ENCODE measurements at places on chromosomes 13 and 19.

GRCh38 chr19:5927441-5927821 lies 13.4 kb downstream of the CAPS start:
- DNase-seq = no peak

- no peak for DNase-seq
Measured at GRCh38 chr19:3443840-3444694, 36.3 kb downstream of the SMIM24 start.

GRCh38 chr13:27504868-27505194 lies 54.5 kb upstream of the MTIF3 start:
- DNase-seq = peak; percentile 86

DNA sequence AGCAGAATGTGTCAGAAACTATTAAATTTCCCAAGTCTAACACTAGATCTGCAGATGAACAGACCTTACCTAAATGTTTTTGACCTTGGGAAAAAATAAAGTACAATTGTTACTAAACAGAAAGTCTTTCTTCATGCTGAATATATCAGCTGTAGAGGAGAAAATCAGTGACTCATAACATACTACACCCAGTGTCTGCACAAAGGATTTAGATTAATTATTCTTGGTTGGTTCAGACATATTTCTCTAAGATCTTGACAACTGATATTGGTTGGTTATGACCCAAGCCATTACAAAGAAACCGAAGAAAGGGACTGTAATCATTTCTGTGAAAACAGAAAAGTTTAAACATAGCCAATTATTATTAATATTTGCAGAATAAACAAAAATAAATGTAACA lies 225.1 kb downstream of the HS6ST3 start:
- DNase-seq = no peak

GRCh38 chr19:40601134-40601974 lies at the start of gene LTBP4:
LTBP4 (plus strand) TSS chr19:40601369; CDS start chr19:40601388, 19 bp downstream.
- DNase-seq = no peak

DNA sequence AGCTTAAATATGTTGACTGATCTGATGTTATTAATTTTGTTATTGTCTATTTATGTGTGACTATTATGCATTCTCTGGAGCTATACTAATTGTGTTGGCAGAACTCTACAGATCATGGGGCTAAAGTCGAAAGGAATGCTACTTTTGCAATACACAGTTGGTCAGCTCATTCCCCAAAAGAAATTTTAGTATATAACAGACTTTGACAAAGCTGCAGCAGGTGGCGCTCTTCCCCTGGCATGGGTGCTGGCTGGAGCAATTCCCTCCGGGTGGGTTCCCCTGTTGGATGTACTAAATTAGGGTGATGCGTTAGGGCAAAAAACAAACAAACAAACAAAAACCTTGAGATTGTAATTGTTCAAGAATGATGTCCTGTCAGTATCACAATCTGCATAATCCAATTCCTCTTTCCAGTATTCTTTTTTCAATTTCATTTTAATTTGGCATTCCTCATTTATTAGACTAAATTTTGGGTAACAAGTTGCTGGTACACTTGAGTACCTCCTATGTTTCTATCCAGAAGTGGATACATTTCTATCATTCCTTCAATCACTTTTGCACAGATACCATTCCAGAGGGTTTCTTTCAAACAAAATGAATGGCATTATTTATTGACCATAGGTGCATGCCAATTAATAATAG lies 322.8 kb upstream of the EDNRB start:
- DNase-seq = peak; percentile 53

DNA sequence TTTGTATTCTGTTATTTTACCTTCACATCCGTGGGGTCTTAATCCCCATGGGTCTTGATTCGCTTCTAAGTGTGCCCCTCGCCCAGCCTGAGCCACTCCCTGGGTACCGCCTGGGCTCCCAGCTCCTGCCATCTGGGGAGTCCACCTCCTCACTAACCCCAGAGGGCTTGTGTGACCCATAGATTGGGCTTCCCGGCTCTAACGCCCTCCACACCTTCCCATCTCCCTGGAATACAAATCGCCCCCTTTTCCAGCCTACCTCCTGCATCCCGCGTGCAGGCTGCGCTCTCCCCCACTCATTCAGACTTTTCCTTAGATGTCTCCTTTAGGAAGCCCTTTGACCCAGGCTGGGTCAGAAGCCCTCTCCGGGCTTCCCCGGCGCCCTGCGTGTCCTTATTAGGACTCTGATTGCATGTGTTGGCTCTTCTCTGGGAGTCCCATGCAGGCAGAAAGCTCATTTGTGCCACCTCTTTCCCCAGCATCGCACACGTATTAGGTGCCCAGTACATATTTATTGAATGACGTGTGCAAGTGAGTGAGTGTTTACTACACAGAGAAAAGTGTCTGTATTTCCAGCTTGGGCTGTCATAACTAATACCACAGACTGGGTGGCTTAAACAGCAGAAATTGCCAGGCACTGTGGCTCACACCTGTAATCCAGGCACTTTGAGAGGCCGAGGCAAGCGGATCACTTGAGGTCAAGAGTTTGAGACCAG lies 757 bp downstream of the CCDC124 start:
- no peak for DNase-seq

- no peak for DNase-seq
Measured at GRCh38 chr19:58579473-58580142, 6.5 kb upstream of the MZF1 start.

DNA sequence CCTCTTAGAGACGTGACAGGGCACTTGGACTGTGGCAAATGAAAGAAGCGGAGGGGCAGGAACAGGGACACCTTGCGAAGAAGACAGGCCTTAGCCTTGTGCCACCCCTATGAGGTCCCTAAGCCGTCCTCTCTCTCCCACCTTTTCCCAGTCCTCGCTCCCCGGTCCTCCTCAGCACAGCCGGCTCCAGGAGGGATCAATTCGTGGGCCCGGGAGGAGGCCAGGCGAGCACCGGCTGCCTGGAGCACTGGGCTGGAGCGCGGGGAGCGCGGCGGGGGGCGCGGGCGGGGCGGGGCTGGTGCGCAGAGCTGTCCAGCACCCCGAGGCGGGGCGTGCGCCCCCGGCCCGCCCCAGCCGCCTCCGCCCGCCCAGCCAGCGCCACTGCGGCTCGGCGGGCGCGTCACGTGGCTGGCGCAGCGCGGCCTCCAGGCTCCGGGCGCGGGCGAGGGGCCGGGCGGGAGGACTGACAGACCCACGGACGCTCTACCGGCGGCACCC lies at the start of gene LRP3:
Gene LRP3 (plus strand): TSS at position 466 of the 498 bp plus-strand sequence. CDS start 456 bp downstream, outside the sequence.
- no peak for DNase-seq

DNA sequence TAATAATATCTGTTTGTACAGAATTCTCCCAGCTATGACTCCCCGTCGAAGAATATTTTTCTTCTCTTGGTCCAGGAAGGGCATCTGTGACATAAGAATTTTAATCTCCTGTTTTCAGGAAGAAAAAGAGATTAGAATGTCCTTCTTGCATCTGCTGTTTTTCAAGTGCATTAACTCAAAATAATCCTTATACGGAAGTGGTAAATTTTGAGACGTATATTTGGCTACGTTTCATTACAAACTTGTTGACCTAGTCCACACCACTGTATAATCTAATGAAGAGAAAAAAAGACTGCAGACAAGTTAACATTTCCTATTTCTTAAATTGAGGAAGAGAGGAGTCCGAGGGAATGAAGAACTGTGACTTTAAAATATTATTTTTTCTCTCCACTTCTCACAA lies 959.9 kb downstream of the DIAPH3 start:
- DNase-seq = no peak

DNA sequence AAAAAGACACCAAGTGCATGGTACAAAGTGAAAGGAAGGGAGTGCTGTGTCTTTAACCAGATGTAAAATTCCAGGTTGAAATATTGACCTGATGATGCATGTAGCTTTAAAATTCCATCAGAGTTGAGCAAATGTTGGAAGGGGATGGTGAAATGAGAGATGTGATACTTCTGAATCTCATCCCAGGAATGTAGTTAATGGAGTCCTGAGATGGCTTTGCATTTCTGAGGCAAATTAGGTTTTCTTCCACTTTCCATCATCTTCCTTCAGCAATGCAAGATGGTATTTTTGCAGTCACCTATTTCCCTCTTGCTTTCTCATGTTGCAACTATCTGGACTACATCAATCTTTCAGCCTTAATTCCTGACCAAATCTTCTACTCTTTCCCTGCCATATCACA lies 194.1 kb upstream of the MIR17HG start:
- DNase-seq = no peak

DNA sequence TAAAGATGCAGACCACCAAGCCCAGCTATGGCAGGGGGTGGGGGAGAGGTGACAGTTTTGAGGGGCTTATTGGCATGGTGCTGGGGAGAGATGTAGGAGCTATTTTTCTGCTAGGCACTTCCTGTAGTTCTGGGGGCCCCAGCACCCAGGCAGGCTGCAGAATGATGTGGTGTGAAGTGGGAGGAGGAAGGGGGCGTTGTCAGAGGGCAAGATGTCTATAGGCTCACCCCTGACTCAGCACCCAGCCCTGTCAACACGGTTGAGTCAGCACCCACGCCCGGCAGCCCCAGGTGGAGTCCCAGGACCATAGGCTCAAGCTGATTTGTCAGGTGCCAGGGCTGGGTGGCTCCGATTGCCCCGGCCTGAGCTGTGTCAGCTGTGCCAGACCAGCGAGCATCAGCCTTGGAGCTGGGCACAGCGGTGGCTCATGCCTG lies 5.8 kb downstream of the KLF2 start:
- DNase-seq = no peak

DNA sequence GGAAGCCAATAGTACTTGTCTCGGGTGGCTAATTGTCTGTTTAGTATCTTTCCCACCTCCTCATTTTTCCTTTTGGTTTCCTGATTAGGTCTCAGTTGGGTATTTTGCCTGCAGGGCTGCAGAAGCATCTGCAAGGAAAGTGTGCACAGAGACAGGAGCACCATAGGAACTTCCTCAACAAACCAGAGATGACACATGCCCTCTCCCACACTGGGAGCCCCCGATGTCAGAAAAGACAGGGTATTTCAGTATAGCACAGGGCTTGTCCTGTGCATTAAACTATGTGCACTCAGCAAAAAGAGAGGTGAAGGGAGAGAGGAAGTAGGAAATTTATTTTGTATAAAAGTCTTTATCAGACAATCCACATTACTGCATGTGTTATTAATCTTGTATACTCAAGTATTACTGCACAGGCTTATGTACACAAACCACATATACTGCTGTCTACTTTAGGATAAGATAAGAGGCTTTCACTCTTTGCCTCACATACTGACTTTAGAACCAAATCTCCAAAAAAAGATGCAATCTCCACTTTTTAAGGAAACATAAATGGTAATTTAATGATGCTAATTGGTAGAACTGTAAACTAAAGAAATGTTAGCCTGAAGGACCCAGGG lies 501.0 kb downstream of the FOXO1 start:
- DNase-seq = peak; percentile 75

DNA sequence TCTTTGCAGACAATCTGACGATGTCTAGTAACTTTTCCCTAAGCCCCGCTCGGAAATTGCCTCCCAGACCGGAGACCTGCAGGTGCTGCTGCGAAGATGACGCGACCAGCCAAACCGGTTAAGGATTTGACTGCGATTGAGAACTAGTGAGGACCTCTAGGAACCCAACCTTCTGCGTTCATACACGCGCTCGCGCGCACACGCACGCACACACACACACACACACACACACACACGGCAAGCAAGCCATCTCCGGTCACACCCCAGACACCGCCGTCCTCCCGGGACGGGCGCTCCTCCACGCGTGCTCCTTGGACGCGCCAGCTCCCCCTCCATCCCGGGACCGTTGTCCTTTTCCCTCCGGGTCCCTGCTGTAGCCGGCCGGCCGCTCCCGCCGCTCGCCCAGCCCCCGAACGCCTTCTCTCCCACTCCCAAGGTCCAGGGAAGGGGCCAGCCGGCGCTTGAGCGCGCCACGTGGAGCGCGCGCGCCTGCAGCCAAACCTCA lies 1.2 kb downstream of the TBC1D4 start:
- DNase-seq = peak; percentile 81

GRCh38 chr19:18014197-18014596 lies 6.2 kb downstream of the ARRDC2 start:
- no peak for DNase-seq

DNA sequence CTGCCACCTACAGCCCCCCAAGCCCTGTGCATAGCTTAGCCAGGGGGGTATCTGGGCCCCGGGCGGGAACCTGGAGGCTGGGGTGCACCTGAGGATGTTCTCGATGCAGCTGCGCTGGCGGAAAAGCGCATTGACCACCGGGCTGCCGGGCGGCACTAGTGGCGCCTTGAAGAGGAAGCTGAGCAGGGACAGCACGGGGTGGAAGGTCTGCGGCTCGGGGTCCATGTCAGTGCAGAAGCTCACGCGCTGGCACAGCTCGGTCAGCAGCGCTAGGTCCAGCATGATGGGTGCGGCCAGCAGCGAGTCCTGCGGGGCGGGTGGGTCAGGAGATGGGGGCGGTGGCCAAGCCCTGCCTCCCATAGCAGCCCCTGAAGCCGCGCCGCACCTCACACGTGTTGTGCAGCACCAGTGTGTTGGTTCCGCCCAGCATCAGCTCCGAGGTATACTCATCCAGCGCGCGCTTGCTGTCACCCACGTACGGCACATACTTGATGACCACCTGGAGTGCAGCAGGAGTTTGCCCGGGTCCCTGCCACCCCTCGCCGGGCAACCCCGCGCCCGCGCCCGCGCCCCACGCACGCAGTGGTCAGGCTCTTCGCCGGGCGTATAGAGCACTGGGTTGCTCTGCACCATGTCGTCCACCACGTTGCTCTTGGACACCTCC lies 2.6 kb downstream of the ISYNA1 start:
- no peak for DNase-seq

DNA sequence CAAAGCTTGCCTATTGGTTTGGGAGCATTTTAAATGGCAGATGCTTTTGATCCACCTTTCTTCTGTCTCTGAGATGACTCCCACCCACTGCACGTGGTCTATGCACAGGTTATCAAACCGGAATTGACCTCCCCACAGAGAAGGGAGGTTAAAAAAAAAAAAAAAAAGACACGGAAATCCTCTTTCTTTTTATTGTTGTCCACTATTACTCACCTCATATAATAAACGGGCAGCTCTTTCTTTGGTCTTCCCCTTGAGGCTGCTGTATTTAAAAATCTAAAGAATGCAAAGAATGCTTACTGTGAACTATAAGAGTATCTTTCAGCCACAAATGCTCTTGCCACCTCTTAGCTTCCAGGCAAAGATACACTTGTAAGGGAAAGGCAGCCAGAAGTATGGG lies 329.7 kb downstream of the NDFIP2 start:
- DNase-seq = no peak

GRCh38 chr19:56976300-56976699 lies 135.8 kb upstream of the PEG3 start:
- no peak for DNase-seq

DNA sequence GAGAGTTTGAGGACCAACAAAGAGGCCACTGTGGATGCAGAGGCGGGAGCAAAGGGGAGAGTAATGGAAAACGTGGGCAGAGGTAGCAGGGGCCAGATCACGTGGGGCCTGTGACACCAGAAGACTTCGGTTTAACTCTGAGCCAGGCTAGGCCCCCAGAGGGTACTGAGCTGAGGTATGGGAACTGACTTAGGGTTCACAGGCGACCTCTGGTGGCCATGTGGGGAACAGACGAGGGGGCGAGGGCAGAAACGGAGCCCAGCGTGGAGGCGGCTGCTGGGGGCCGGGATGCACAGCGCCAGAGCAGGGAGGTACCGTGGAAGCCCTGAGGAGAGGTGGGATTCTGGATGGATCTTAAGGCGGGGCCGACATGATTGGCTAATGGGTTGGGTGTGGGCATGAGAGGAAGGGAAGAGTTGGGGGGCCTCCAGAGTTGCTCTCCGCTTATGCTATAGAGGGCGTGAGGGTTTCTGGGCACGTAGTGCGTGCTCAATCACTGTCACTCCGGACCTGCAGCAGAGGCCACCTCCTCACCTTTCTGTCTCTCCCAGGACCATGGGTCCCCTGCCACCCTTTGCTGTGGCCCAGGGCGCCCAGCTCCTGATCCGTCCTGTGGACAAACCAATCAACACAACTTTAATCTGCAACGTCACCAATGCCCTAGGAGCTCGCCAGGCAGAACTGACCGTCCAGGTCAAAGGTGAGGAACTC lies 13.7 kb downstream of the PVR start:
- DNase-seq = peak; percentile 73

- peak; percentile 92 for DNase-seq
Measured at GRCh38 chr13:30186634-30187415, 120.5 kb downstream of the KATNAL1 start.

Measured in spinal cord (tissue), 10 donors.